Renal cortical epithelial cell (primary cell): ENCODE measurements at places on chromosomes 12 and 14.

DNA sequence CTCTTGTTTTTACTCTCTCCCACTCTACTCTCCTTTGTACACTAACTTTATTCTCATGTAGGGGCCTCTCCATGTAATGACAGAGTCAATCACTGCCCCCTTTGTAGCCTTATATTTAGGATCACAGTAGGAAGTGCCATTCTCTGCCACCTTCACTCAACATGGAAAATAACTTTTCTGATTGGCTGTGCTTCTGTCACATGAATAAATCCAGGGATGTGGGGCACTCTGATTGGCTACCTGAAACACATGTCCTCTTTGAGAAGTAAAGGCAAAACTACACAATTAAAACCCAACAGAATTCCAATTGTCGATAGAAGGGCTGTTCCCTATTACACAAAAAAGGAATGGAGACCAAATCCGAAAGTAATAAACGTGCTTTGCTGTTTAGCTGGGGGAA, at the start of gene RNASE9:
Gene RNASE9, minus strand, starts transcription at position 87 of the 400 bp plus-strand sequence.
- DNase-seq, result no peak

GRCh38 chr12:103279444-103279843, 216.3 kb downstream of the C12orf42 start:
- no peak for DNase-seq

DNA sequence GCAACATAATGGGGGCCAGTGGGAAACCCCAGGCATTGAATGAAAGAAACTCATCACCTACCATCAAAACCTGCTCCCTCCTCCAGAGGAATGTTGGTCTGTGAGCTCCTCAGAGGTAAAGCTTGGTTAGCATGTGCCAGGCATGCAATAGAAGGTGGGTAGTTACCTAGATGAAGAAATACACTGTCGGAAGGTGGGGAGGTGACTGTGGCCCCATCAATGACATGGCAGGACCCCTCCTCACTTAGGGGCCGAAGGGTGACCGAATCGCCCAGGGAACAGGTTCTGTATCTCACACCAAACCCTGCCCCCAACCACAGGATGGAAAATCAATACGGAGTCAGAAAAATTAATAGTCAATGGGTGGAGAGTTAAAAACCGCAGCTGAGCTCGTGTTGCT, 135.6 kb downstream of the BCL11B start:
- no peak for DNase-seq

- DNase-seq, result no peak
These were observed 84.1 kb upstream of the ZFP36L1 start for GRCh38 chr14:68876976-68877375.

GRCh38 chr12:24173067-24173466, 223.6 kb upstream of the SOX5 start:
- DNase-seq, result no peak

GRCh38 chr12:49201595-49202295, 12.9 kb upstream of the TUBA1A start:
- peak; percentile 79 for DNase-seq
